ENCODE measurements at places on chromosomes 2 and 18.

- no peak for DNase-seq
These were observed 6.2 kb upstream of the MTCL1 start for GRCh38 chr18:8699126-8699525.

DNA sequence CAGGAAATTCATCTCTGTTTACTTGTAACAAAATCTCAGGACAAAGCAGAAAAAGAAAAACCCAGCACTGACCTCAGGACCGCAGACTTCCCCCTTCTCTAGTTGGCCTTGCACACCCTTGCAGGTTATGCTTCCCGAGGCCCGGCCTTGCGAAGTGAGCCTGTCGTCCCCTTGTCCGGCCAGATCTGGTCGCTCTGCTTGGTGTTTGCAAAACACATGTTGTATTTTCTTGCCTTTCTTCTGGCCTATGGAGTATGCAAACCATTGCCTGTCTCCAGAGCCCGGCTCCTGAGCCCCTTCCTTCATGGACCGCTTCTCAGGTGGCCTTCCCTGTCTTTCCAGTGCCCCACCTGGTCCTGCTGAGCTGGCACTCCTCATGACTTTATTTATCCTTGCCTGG, 4.8 kb downstream of the IMPA2 start:
- no peak for DNase-seq

DNA sequence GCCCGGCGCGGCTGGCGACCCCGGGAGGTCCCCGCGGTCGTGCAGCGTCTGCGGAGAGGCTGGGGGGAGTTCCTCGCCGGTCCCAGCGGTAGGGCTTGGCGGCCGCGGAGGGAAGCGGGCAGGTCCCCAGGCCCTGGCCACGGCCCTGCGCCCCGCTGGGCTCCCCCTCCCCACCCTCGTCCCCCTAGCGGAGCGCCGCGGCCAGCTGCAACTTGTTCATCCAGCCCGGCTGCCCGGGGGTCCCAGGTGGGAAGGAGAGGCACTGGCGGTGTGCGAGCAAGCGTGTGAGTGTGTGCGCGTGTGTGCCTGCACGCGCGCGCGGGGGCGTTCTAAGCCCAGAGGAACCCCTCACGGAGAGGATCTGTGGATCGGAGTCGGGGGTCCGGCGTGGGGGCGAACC, 1.3 kb downstream of the PTPRM start:
- no peak for DNase-seq

GRCh38 chr2:25417715-25418369, 76.1 kb upstream of the DNMT3A start:
- DNase-seq, result no peak

GRCh38 chr2:118687698-118688097, 159.8 kb downstream of the EN1 start:
- DNase-seq, result no peak

DNA sequence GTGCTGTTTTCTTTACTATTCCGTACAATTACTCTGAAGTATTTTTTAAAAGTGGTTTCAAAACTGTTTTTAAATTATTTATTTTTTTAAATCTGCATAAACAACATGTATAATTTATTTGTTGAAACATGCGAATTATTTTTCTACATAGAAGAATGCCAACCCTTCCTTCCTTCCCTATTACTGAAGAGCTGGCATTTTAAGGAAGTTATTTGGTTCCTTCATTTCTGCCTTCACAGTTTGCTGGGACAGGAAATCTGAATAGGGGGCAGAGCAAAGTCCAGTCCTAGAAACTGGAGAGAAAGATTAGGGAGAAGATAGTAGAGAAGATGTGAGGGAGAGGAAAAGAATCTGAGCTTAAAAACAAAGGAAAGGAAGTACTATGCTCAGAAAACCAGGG, 146.7 kb upstream of the ACVR2A start:
- DNase-seq, result no peak

DNA sequence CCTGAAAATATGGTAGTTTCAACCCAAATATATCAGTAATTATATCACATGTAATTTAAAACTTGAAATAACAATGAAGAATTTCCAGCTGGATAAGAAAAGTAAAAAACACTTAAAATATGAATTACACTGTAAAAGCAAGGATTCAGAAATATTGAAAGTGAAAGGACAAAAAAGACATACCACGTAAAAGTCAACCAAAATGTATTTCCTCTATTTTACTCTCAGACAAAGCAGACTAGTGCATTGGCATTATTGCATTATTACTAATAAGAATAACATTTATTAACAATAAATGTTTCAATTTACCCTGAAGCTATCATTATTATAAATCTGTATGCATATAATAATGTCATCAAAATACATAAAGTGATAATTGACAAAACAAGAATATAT, 445.1 kb upstream of the TRIB2 start:
- no peak for DNase-seq

- no peak for DNase-seq
These were observed 115.4 kb upstream of the STK17B start for GRCh38 chr2:196286821-196287220.

DNA sequence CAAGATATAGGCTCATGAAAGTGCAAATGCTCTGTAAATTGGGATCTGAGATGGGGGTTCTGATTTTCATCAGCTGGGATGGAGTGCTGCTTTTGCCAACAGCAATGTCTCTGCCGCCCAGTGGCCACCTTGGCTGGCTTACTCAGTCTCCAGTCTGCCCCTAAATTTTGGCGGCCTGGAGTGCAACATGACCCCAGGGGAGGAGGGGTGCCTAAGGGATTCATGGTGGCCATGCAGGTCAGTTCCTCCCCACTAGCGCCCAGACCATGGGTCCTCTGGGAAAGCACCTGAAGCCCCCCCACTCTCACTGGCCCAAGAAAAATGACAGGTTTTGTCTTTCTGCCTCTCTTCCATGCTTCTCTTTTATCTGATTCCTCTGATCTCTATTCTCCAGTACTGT, 45.0 kb downstream of the SLC4A3 start:
- DNase-seq, result no peak

DNA sequence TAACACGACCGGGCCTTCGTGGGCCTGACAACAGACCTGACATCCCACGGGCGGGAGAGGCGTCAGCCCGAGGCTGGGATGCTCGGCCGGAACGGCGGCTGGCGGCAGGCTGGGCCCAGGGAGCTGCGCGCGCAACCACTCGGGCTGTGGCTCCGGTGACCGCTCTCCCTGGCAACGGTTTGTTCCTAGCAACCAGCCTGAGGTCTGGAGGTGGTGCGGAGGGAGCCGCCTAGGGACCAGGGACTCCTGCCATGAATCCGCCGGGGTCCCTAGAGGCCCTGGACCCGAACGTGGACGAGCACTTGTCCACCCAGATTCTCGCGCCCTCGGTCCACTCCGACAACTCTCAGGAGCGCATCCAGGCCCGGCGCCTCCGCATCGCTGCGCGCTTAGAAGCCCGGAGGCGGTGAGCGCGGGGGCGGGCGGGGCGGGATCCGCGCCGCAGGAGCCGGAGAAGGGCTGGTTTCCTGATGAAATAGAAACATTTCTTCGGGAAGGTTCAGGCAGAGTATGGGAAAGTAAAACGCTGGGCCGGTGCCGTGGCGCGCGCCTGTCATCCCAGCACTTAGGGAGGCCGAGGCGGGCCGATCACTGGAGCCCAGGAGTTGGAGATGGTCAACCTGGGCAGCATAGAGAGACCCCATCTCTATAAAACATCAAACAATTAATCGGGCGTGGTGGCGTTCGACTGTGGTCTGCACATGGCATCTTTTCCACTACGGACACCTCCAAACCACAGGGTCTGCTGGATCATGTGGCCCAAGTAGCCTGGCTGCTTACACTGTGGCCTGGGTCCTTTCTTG, at the start of gene DRC1:
DRC1 (plus strand) TSS at position 182 of the 803 bp plus-strand sequence; CDS start at position 252, 70 bp downstream.
- no peak for DNase-seq

GRCh38 chr2:128563348-128563687, 244.7 kb upstream of the HS6ST1 start:
- DNase-seq, result no peak

GRCh38 chr2:105924271-105924670, 179.6 kb downstream of the NCK2 start:
- DNase-seq, result no peak

GRCh38 chr2:60351802-60352201, 201.7 kb downstream of the BCL11A start:
- DNase-seq, result no peak

DNA sequence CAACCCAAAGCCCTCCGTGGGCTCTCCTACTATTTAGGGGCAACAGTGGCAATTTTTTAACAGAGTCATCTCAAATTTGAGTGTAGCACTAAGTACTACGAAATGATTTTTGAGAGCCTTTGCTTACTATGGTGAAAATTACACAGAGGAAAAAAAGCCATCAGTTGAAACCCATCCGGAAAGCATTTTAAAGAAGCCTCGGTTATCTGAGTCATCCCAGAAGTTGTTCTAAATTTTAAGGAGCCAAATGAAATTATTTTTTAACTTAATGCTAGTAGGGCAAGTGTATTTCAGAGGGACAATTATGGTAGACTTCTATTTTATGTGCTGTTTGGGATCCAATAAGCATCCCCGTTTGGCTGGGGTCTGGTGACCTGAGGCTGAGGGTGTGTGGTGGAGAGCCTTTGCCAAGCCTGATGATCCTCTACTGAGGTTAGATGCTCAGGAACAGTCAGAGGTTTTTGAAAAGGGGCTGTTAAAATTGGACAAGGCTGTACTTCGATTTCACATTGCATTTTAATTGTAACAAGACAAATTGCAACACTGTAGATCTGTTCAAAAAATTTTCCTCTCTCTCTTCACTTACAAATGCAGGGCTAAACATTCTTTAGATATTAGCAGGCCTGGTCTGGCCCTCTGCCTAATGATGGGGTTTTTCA, 47.0 kb downstream of the RAPGEF4 start:
- no peak for DNase-seq

GRCh38 chr2:73006969-73007710, 64.4 kb downstream of the SFXN5 start:
- no peak for DNase-seq

DNA sequence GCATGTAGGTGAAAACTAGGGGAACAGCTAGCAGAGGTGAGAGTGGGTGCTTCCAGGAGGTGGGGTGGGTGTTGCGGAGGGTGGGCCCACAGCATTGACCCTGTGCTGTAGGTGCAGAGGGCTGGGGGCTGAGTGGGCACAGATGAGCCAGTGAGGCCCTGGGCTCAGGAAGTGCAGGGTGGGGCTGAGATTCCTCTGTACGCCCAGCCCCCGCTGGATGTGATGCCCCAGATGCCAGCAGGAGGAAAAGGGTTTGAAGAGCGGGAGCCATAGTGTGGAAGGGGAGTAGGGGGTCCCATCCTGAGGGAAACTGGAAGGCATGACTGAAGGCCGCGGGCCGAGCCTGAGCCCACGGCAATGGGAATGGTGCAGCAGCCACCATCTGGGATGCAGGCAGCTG, 14.1 kb upstream of the OTOS start:
- DNase-seq, result no peak

DNA sequence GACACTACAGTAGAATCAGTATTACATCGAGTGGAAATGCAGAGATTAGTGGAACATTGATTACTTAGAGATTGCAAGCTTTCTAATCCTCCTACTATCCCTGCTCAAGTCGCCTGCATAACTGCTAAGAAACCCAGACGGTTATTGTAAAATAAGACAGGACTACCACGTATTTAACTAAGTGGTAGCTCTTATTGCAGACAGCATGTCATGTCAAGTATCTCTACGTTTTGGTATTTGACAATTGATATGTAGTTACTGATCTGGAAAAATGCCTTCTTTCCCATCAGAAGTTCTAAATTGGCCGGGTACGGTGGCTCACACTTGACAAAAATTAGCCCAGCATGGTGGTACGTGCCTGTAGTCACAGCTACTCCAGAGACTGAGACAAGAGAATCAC, 404.1 kb downstream of the CBLN2 start:
- DNase-seq, result no peak

DNA sequence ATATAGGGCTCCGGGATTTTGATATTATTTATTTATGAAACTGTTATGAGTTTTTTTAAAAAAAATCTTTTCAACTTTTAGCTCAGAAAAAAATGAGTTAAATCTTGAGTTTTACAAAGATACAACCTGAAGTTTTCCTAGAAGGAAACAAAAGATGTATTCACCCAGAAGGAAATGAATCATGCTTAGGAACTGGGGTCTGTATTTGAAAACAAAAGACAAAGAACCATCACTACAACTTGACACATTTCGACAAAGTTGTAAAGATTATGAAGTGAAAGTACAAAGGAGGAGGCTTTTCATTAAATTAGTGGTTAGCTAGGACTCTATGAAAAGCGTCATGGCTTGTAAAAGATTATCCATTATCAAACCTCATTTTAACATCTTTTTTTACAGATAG, 143.3 kb downstream of the PDE1A start:
- DNase-seq, result no peak

DNA sequence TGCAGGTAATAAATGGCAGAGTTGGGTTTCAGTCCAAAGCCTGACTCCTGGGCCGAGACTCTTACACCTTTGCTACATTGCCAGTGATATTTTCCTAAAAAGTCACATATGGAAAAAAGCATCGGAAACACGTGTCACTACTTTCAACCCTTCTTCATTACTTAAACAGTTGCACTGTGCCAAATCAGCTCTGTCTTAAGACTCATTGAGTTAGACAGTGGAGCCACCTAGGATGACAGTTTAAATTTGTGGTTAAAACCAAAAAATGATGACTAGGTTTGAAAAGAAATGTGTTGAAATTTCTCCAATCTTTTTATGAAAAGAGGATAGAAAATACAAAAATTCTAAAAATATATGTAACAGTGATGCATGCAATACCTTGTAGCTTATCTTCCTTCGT, 97.5 kb downstream of the TMEM247 start:
- DNase-seq, result no peak

GRCh38 chr2:203759690-203760365, 53.4 kb downstream of the CD28 start:
- no peak for DNase-seq

DNA sequence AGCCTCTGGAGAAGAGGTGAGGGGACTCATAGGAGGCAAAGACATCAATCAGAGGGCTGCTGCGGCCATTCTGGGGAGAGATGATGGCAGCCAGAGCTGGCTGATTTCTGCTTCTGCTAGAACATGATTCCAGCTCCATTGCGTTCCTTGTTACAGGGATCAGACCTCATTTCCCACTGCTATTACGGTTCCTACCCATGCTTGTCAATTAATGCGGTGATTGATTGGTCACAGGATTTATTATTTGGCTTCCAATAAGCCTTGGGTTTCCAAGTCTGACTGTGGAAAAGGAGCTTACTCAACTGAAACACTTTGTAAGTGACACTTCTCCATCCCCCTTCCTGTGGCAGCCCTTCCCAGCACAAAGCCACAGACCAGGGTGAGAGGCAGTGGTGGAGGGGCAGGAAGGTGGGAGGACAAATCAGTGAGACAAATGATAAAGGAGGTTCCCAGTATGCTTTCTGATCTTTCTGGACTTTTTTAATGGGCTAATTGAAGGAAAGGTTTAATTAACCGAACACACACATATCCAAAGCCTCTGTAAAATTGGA, 26.8 kb upstream of the CTLA4 start:
- no peak for DNase-seq

DNA sequence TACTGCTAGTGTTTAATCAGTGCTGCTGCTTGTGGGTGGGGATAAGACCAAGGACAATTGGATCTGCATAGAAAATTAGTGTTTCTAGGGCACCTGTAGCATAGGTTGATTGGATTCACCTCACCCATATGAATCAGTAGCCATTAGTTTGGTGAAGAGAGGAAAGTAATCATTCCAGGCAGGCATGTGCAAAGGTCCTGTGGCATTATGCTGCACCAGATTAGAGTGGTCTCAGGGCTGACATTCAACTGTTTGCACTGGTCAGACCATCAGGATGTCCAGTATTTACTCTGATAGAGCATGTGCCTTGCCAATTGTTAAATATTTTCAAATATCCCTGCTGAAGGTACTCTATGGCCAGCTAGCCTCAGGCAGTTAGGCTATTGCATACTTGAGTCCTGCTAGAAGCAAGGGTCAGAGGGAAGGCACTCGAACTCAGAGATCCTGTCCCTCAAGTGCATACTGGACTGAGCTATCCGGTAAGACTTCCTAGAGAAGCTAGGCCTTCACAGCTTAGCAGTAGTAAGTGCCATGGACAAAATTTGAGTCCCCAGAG, 64.7 kb downstream of the SKA1 start:
- no peak for DNase-seq

Data from hematopoietic multipotent progenitor cell treated with erythropoietin and hydrocortisone succinate and interleukin-3 and kit ligand, for 15 days (in vitro differentiated cells).